BE2C (cell line): ENCODE measurements at places on chromosomes 3 and 15.

GRCh38 chr3:32106929-32107362, 526 bp downstream of the GPD1L start:
- no peak for DNase-seq

GRCh38 chr15:28128031-28128430, 28.9 kb upstream of the OCA2 start:
- DNase-seq = no peak

DNA sequence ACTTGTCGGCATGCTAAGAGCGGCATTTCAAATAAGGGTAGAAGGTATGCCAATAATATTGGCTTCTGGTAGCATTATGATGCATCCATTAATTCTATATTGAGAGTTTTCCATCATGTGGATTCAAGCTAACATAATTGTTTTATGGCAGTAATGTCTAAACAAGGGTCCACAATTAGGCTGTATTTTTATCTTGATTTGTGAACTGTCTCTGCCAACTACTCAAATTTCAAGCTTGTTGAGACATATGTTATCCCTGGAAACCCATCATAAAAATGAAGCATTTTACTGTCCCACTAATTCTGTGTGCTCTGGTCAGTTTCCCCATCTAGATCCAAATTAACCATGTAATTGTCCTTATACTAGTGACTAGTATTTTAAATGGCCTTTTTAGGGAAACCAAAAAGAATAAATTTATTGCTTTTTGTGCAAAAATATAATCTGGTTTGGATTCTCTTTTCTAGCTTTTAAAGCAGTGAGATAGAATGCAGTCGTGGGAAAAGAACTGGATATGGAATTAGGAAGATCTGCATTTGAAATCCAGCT, 1.2 kb upstream of the OSTN start:
- no peak for DNase-seq

- DNase-seq = no peak
These were observed 939.7 kb downstream of the NSUN3 start for GRCh38 chr3:95002438-95003046.

DNA sequence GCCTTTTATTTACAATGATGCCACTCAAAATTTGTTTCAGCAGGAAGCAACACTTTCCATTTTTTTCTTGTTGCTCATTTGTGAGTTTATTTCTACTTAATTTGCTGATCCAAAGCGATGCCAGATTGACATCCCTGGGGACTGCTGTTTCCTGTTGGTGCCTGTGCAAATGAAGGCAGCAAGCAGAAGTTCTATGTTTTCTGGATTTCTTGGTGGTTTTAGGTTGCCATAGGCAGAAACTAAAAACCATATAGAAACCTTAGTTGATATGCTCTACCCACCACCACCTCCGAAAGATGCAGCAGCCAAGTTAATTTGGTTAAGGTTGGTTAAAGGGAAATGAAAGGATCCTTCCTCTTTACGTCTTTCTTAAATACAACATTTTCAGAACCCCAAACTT, 356.2 kb downstream of the RBMS3 start:
- no peak for DNase-seq

GRCh38 chr3:34109846-34110245, 311.4 kb downstream of the PDCD6IP start:
- DNase-seq = no peak

DNA sequence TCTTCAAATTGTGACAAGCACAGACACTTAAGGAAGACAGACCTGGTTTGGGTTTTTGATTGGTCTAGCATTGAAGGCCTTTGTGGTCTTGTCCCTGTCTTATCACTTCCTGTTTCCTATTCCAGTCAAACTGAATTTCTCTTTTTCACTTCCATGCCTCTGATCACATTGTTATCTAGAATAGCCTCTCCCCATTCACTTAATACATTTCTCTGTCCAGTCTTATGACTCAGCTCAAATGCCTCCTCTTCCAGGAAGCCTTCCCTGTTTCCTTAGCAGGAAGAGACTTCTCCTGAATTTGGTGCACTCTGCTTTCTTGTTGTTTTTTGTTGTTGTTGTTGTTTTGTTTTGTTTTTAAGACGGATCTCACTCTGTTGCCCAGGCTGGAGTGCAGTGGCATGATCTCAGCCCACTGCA, 45.5 kb downstream of the LIMD1 start:
- DNase-seq = no peak

DNA sequence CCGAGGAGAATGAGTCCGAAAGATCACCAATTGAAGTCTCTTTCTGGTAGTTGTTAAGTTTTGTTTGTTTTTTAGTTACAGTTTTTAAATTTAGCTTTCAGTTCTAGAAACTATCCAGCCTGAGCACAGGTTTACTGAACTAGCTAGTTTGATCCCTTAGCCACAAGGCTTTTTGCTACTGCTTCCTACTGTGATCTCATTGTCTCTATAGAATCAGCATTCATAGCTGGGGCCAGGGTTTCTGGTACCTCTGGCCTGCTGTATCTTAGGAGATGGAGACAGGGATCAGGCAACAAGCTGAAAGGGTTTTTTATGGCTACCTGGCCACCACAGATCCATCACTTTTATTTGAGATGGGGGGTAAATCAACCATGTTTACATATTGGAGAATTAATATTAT, 37.0 kb downstream of the GOLM2 start:
- DNase-seq = no peak
